ENCODE measurements at places on chromosomes 6 and 20. TPM values are rescaled to one million over a fixed set of nuclear protein-coding genes. Genes with fewer than 3 reads are reported as not detected.

DNA sequence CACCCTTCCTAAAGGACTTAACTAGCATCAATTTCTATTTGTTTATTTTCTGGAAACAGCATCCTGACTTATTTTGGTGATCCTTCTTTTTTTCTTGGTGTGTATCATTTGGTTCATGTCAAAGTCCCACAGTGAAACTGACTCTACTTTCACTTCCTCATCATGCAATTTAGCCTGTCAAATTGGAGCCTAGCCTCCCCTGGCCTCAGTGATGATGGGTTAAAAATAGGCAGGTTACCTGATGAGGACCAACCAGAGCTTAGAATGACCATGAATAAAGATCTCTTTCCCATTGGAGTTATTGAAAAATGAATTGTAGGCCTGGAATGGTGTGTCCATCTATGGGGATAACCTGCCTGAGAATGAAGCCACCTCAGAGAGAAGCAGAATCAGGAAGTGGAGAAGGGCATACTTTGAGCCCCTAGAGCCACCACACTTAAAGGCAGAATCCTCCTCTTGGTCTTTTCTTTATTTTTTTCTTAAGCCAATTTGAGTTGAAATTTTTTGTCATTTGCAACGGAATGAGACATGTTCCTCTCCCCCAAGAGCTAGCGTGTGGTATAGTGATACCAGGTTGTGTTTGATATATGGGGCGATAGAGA, 105.6 kb downstream of the BTBD3 start:
- H3K4me1 ChIP-seq, result no peaks in the 10 kb centered on the region
- H3K36me3 ChIP-seq, result no peaks in the 10 kb centered on the region
- H3K4me3 ChIP-seq, result no peak overlapping the region

DNA sequence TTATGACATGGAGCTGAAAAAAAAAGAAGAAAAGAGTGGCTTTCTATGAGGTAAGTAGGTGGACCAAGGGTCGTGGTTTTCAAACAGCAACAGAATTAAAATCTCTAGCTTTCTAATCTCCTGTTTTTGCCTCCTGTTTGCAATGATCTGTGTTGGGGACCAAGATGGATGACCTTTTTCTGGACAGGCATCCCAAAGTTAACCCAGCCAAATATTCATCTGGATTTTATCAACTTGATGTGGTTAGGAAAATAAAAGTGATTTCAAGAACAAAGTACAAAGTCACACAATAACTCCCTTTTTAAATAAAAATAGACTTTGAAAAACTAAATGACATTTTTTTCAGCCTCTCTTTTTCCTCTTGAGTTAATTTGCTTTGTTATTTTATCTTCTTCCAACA, 282.1 kb upstream of the PRDM1 start:
- H3K4me3 ChIP-seq, result no peak overlapping the region
- DNase-seq, result no peak
- no peaks in the 10 kb centered on the region for H3K27me3 ChIP-seq
- no peaks in the 10 kb centered on the region for H3K36me3 ChIP-seq

The NKAIN4 gene
- total RNA-seq, result 6.9 TPM

The RBBP8NL gene
- 0.43 TPM for total RNA-seq
